Lower lobe of right lung (tissue), 2 donors: ENCODE measurements at places on chromosomes 3 and 15. TPM values are rescaled to one million over a fixed set of nuclear protein-coding genes. Genes with fewer than 3 reads are reported as not detected.

DNA sequence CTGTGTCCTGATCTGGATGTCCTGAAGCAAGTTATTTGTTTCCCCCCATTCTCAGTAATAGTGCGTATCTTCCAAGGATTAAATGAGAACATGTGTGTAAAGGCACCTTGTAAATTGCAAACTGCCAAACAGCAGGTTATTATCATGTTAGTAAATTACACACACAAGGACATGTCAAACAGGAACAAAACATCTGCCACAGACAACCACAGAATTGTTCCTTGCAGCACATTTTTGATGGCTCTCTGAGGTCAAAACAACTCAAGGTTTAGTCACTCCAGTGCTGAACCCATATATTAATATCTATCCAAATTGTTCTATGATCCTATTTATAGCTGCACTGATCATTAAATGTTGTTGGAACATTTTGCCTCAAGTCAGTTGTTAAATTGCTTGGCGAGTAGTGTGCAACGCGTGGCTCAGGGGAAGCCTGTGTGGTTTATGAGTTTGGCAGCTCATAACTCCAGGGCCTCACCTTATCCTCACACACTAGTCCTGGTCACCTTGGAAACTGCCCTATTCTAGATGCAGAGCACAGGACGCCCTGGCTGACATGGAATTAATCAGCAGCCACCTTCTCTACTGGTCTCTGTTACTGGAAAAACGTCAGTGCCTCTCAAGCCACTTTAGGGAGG lies 46.3 kb upstream of the CDV3 start:
- no peak overlapping the region for H3K4me3 ChIP-seq
- H3K36me3 ChIP-seq, result no peaks in the 10 kb centered on the region
- H3K27me3 ChIP-seq, result no peaks in the 10 kb centered on the region
- H3K4me1 ChIP-seq, result no peaks in the 10 kb centered on the region
- DNase-seq, result no peak

GRCh38 chr3:50185230-50185629 lies 6.2 kb upstream of the GNAT1 start:
- no peaks in the 10 kb centered on the region for H3K27me3 ChIP-seq
- peaks cover 48% of the 10 kb centered on the region for H3K36me3 ChIP-seq
- no peak for DNase-seq
- no peak overlapping the region for H3K27ac ChIP-seq

- DNase-seq, result no peak
- H3K4me1 ChIP-seq, result peaks cover 32% of the 10 kb centered on the region
- H3K4me3 ChIP-seq, result no peak overlapping the region
- no peaks in the 10 kb centered on the region for H3K27me3 ChIP-seq
- no peaks in the 10 kb centered on the region for H3K36me3 ChIP-seq
- peak overlapping the region; percentile 28 for H3K27ac ChIP-seq
Measured at GRCh38 chr3:183584914-183585280, 29.4 kb upstream of the KLHL6 start.

DNA sequence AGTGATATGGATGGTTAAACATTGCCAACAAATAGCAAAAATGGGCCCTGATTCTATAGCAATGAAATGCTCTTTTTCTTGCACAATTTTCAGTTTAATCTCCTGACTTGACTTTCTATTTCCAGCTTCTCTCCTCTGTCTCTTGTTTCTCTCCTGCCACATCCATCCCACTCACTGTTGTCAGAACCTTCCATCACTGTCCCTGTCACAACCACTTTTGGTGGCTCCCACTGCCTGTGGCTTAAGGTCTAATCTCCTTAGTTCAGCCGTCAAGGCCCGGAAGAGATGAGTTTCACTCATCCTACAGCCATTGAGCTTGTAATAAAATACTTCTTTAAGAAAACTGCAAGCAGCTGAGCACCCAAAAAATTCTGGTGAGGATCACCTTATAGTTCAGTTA lies 19.5 kb downstream of the SLC7A14 start:
- H3K27me3 ChIP-seq, result no peaks in the 10 kb centered on the region
- H3K36me3 ChIP-seq, result no peaks in the 10 kb centered on the region
- H3K4me3 ChIP-seq, result no peak overlapping the region
- no peaks in the 10 kb centered on the region for H3K4me1 ChIP-seq
- no peak for DNase-seq
- no peak overlapping the region for H3K27ac ChIP-seq

- no peak for DNase-seq
- H3K27me3 ChIP-seq, result no peaks in the 10 kb centered on the region
- no peak overlapping the region for H3K4me3 ChIP-seq
- H3K4me1 ChIP-seq, result no peaks in the 10 kb centered on the region
- no peak overlapping the region for H3K27ac ChIP-seq
- peaks cover 74% of the 10 kb centered on the region for H3K36me3 ChIP-seq
Measured at GRCh38 chr3:123120573-123120972, 53.7 kb downstream of the PDIA5 start.

DNA sequence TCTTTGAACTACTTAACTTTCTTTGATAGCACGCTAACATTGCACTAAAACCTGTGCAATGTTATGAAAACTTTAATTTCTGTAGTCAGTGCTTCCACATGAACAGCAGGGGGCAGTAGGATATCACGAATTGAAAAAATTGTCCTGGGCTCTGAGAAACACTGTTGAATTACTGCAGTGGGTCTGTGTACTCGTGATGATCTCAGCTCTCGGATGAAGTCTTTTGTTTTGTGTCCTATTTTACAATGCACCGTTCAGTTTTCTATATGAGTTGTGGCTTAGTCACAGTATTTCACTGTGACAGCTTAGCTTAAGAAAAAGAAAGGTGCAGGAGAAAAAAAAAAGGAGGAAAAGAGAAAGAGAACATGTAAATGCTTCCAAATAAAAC lies 141.3 kb upstream of the CCDC54 start:
- H3K4me1 ChIP-seq, result peaks cover 11% of the 10 kb centered on the region
- no peak for DNase-seq
- peak overlapping the region; percentile 31 for H3K27ac ChIP-seq

DNA sequence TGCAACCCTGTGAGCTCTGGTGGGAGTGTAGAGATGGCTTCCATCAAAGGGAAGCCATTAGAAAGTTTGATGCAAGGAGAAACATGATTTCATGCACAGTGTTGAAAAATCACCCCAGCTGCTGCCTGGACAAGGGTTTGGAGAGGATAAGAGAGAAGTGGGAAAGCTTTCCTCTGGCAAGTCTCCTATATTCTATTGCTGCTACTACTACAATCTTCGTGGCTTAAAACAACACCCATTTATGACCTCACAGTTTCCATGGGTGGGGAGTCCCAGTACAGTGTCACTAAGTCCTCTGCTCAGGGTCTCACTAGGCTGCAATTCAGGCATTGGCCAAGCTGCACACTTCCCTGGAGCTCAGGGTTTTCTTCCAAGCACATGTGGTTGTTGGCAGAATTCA lies 229.3 kb downstream of the TAFA4 start:
- H3K4me1 ChIP-seq, result no peaks in the 10 kb centered on the region
- no peak overlapping the region for H3K4me3 ChIP-seq
- H3K27me3 ChIP-seq, result no peaks in the 10 kb centered on the region

GRCh38 chr3:104032283-104032682 lies 1334.4 kb upstream of the ALCAM start:
- no peaks in the 10 kb centered on the region for H3K36me3 ChIP-seq
- no peak overlapping the region for H3K4me3 ChIP-seq
- no peak overlapping the region for H3K27ac ChIP-seq
- H3K27me3 ChIP-seq, result no peaks in the 10 kb centered on the region
- DNase-seq, result no peak

GRCh38 chr3:11335056-11335608 lies 62.9 kb downstream of the ATG7 start:
- H3K4me3 ChIP-seq, result no peak overlapping the region
- DNase-seq, result no peak
- H3K27me3 ChIP-seq, result no peaks in the 10 kb centered on the region
- H3K27ac ChIP-seq, result no peak overlapping the region

Gene CHMP2B
- total RNA-seq, result 41.4 TPM

Gene RPL29
- total RNA-seq, result 765 TPM

Gene NOP10
- 176 TPM for total RNA-seq

Gene PLIN1
- 1.3 TPM for total RNA-seq

Gene ASB14
- 0.50 TPM for total RNA-seq

Gene NMNAT3
- 5.8 TPM for total RNA-seq
